ENCODE measurements at places on chromosomes 7 and 10.

DNA sequence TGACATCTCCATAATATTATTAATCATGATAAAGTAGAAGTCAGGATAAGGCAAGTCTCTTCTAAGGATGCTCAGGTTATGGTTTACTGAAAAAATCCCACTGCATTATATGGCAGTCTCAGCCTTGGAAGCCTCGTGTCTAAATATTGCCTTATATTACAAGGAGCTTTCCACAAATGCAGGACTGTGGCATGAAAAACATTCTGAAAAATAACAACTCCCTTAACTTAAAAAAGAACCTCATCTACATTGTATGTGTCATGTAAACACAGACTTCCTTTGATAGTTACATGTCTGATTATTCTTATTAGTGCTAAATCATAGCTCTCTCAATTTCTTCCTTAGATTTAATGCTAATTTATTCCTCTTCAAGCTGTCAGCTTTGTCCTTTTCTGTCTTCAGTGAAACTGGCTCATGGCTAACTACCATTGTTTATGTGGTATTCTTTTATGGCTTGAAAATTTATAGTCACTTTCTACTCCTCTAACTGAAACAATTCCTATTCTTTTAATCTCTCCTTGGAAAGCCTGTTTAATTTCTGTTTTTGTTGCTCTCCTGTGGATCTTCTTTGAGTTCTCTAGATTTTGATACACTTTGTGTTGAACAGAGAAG, 156.1 kb downstream of the KIF20B start:
- no peak for DNase-seq

- DNase-seq = no peak
Measured at GRCh38 chr7:137480824-137481365, 137.4 kb upstream of the PTN start.

DNA sequence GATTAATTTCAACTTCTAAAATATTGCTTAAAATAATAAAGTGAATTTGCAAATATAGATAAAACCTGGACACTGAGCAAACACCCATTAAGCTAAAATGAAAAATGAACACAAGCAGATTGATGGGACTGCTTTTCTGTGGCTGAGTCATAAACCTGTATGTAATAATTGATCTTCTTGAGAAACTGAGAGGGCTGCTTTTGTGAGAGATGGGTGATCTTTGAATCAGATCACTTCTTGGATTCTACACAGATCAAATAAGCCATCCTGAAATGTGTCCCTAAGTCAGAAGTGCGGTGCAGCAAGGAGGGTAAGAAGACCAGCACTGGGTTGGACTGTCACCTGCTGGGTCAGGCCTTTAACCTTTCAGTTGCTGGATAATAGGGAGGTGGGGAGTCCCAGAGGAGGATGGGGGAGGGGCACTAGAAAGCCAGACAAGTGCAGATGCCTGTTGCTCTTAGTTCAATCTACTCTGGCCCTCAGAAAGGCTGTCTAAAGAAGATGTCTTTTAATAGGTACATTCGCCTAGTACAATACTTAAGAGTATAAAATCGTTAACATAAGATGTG, 178.2 kb upstream of the NAMPT start:
- no peak for DNase-seq

DNA sequence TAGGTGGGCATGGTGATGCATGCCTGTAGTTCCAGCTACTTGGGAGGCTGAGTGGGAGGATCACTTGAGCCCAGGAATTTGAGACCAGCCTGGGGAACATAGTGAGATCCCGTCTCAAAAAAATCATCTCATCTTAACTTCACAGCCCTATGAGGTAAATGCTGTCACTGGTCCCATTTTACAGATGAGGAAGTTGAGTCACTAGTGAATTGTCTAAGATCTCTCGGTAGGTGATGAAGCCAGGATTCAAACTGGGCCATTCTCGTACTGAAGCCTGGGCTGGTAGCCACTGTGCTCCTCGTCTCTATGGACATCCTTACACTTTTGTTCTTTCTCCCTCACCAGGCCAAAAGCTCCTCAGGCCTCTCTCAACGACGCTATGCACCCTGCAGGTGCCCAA, 6.4 kb downstream of the SLIT1 start:
- DNase-seq = no peak

DNA sequence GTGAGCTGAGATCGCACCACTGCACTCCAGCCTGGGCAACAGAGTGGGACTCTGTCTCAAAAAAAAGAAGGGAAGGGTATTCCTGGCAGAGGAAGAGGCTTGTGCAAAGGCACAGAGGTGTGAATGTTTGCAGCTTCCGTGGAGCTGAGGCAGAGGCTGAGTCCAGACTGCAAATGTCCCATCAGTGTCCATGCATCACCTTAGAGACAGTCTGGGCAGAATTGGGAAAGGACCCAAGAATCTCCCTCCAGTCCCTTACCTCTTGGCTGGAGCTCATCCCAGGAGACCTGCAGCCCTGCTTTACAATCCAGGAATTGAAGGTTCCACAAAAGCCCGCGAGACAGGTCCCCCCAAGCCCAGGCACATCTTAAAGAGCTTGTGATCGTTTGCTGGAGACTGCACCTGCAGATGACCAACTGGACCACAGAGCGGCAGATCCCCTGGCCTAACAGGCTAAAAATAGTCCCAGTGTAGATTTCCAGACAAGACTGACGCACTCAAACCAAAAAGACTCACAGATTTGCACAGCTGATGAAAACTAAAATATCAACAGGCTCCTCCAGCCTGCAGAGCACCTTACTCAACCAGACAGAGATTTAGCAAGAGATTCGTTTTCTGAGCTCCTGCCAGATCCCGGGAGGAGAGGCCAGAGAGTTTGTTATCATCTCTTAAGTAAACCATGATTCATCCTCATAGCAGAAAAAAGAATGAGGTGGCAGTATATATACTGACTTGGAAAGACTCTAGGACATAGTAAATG, 22.9 kb upstream of the NANOS1 start:
- DNase-seq = no peak

DNA sequence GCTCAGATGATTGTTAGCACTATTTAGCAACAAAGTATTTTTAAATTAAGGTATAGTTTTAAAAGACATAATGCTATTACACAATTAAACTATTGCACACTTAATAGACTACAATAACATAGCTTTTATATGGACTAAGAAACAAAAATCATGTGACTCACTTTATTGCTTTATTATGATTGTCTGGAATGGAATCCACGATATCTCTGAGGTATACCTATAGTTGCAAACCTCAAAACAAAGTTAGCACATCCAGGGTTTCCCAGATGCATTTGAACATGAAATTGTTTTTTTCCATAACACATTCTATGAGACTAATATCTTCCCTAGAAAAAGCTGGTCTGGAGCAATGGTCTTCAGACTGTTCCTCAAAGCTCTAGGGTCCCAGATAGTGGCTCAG, 18.3 kb upstream of the RPEL1 start:
- DNase-seq = no peak

- no peak for DNase-seq
Measured at GRCh38 chr10:63977329-63977923, 456.2 kb downstream of the REEP3 start.

GRCh38 chr7:95546647-95547046, 49.7 kb downstream of the PDK4 start:
- DNase-seq = no peak

- DNase-seq = no peak
Measured at GRCh38 chr7:89085580-89085979, 290.0 kb upstream of the TEX47 start.

DNA sequence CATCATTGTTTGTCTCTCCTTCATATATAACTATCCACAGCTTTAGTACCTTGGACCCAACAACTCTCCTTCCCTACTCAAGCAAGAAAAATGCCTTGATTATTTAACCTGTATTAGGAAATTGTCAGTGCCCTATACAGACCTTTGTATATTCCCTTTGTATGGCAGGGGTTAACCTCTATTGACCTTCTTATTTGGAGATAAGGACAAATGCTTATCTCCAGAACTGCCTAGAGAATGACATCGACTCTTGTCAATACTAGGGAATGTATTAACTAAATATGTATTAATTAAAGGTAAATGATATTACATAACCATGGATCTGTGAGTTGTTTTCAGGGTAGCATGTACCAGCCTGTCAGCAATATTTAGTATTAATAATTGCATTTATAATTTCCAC, 10.4 kb upstream of the AKR1D1 start:
- no peak for DNase-seq

- no peak for DNase-seq
Measured at GRCh38 chr7:143245123-143245522, 18.1 kb upstream of the GSTK1 start.

GRCh38 chr7:117281562-117281961, 41.3 kb downstream of the WNT2 start:
- DNase-seq = no peak

DNA sequence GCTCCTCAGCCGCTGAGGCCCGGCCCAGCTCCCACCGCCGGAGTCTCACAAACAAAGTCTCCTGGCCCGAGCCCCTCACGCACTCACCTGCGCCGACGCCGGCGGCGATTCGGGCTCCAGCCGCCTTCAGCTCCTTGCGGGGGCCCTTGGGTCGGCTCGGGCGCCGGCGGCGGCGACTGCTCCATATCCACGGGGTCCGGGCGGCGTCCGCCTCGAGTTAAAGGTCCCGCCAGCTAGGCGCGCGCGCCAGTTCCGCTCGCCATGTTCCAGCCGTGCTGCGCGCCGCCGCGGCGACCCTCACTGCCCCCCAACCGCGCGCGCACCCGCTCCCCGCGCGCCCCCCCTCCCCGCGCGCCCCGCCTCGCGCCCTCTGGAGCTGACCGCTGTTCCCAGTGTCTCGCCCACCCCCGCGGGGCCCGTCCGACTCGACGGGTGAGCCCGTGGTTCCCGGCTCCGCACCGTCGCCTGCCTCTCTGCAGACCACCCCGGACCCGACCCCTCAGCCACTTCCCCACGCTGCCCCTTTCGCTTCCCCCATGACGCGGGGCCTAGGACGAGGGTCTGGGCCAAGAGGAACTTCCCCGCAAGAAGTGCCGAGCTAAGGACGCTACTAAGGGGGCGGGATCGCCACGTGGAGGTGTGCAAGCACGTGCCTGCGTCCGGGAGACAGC, 396.1 kb downstream of the ZNF33B start:
- DNase-seq = no peak

Measured in left forelimb (tissue), 1 donor.